ENCODE measurements at places on chromosomes 6 and 20. TPM values are rescaled to one million over a fixed set of nuclear protein-coding genes. Genes with fewer than 3 reads are reported as not detected.

Gene OR14J1
- not detected for total RNA-seq

Gene CD83
- 150 TPM for total RNA-seq

Gene BIRC7
- not detected for total RNA-seq

Gene NT5E
- 15.4 TPM for total RNA-seq

All from activated T-helper 2 cell treated with anti-CD3 and anti-CD28 coated beads, Interferon-gamma antibody, Interleukin-2, Interleukin-4, amounts not matched to agents 10 μg/mL and 5 μg/mL and 100 μg/mL, durations not matched to agents 14 hours and 24 hours and 36 hours (primary cell).